Stimulated activated CD8-positive, alpha-beta memory T cell treated with anti-CD3 and anti-CD28 coated beads, Interleukin-4, amount 100 ng/mL, for 1 hour (primary cell): ENCODE measurements at places on chromosomes 16 and 17.

- no peak for DNase-seq
Observed at GRCh38 chr16:59591480-59591879, 857.4 kb upstream of the GOT2 start.

GRCh38 chr16:1706386-1707192 is 594 bp downstream of the MAPK8IP3 start:
- no peak for DNase-seq

DNA sequence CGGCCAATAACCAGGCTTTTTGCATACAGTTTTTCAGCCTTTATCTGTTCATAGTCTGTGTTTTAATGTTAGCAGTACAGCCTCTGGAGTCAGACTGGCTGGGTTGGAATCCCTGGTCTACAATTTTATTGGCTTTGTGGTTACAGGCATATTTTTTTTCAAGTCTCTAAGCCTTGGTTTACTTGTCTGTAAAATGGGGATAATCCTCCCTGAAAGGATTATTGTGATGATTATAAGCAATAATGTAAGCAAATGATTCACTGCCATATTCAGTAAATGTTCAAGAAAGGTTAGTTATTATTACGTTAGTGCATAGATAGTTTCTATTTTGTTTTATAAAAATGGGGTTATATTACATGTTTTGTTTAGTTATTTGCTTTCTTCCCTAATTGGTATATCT is 15.7 kb downstream of the COX10 start:
- DNase-seq, result no peak

DNA sequence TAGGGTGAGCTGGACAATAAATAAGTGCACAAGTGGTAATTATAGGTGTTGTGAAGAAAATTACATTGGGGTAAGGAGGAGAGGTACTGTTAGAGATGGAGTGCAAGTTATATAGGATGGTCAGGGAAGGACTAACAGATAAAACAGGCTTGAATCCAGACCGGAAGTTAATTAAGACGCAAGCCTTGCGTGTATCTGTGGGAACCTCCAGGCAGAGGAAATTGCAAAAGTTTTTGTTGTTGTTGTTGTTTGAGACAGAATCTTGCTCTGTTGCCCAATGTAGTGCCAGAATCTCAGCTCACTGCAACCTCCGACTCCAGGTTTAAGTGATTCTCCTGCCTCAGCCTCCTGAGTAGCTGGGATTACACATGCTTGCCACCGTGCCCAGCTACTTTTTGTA is 2.4 kb upstream of the ZNF18 start:
- no peak for DNase-seq

DNA sequence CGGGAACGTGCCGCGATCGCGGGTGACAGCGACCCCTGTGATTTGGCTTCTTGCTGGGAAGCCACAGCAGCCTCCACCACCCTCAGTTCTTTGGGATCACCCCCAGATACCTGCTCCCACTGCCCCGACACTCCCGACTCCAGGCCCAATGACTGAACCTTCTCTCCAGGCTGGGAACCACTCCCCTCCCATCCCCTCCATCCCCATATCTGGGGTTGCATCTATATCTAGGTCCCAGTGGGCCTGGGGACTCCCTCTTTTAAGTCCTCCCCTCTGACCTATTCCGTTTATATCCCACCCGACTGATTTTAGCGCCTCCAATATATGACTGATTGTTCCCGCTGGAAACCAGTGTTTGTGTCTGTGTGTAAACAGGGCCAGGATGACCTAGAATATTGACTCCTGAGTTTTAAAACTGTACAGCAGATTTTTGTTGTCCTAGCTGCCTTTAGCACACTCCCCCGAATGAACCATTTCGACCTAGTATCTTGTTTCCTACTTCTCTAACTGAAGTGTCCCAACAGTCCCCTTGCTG is 667 bp downstream of the PSMD3 start:
- no peak for DNase-seq

- DNase-seq, result peak; percentile 17
Observed at GRCh38 chr17:77372444-77373298, 231.9 kb downstream of the SEC14L1 start.

DNA sequence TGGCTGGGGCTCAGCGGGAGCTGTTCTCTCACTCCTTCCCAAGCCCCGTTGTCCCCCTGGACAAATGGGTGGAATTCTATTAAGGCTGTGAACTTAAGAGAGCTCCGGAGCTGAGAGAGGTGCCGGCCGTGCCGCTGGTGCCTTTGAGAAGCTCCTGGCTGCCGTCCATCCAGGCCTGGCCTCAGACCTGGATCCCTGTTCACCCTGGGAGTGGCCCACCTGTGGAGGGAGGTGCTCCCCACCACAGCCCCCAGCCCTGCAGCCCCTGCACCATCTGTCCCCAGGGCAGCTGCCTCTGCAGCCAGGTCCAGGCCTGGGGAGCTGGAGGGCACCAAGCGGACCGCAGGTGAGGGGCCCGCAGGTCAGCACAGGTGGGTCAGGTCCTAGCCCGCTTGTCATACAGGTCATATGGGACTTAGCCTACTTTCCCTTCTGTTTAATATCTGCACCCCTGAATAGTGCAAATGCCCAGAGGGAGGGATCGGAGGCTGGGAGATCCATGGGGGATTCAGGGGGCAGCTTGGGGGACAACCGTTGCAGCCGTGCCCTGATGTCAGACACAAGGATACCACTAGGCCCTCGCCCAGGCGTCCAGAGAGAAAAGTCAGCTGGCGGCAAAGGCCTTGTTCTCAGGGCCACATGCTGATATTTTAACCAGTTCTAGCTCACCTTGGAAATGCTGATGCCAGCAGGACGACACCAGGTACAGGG is 15.2 kb upstream of the METRNL start:
- no peak for DNase-seq

DNA sequence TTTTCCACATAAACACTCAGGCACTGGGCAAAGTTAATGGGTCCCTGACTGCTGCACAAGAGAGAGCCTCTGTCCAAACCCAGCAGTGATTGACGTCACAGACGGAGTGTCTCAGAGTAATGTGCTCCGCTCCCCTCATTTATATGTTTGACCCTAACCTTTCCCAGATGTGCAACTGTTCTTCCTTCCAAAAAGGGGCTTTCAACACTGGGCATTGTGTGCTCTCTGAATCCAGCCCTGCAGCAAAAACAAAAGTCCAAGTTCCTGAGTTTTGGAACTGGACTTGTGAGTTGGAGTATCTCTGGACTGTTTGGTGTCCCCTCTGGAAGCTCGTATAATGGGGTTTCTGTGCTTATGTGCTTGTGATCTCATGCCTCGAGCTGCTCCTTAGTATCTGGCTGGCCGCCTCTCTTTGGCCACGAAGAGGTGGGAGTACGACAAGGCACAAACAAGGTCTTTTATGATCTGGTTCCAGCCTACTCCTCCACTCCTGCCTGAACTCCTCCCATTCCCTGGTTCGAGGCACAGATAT is 76.4 kb upstream of the SMIM36 start:
- DNase-seq, result no peak

- DNase-seq, result no peak
Observed at GRCh38 chr17:76491271-76492122, 9.7 kb downstream of the RHBDF2 start.
